Foreskin keratinocyte (primary cell): ENCODE measurements at places on chromosomes 11 and 22. TPM values are rescaled to one million over a fixed set of nuclear protein-coding genes. Genes with fewer than 3 reads are reported as not detected.

DNA sequence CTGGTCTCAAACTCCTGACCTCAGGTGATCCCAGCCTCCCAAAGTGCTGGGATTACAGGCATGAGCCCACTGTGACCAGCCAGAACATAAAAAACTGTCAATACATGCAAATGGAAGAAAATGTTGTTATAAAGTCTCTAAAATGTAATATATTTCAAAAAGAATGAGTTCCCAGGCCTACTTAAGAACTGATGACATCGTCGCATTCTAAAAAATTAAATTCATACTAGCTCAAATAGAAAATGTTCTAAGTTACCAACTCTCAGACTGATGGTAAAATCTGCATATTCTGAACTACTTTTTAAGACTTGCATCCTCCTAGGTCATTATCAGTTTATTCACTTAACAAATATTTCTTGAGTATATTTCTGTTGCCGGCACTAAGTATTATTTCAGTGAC is 163.3 kb downstream of the CADM1 start:
- DNase-seq: no peak

DNA sequence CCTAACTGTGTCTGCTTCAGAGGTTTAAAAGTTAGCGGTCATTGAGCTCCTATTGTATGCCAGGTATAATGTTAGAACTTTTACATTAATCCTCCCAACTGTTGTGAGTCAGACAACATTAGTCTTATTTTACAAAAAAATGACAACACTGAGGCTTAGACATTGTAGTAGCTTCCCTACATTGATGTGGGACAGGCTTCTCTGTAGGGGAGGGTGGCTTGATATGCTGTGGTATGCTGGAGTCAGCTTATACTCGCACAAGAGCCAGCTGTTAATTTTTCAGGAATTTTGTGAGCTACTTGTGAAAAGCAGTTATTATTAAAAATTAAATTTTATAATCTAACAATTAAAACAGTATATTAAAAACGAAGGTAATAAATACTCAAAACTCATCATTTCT is 64.8 kb upstream of the NAV2 start:
- no peak for DNase-seq

Gene GRAMD4
- 10.5 and 15.1 TPM in 2 replicates for total RNA-seq

GRCh38 chr11:6565988-6566703 is 37.3 kb downstream of the RRP8 start:
- DNase-seq: no peak

Gene MFNG
- 4.2 and 5.5 TPM in 2 replicates for total RNA-seq

Gene SLC22A8
- not detected in 2 replicates for total RNA-seq

Gene SGSM1
- total RNA-seq: not detected in 2 replicates

DNA sequence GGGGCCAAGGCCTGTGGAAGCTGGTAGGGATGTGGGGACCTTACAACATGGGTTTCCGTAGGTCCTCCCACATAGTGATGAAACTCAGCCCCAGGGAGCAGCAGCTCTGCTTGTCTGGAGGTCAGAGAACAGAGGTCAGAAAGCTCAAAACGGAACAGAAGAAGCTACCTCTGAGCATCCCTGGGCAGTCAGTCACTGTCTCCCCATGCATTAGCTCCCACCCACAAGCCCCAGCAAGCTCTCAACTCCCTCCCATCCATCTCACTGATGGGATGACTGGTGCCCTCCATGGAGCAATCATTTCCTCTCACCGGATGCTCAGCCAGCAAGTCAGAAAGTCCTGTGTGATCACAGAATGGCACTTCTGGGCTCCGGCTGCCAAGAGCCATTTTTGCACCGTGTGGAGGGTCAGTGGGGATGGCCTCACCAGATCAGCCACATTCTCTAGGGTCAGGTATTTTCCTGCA is 1.9 kb downstream of the TPP1 start:
- DNase-seq: no peak

DNA sequence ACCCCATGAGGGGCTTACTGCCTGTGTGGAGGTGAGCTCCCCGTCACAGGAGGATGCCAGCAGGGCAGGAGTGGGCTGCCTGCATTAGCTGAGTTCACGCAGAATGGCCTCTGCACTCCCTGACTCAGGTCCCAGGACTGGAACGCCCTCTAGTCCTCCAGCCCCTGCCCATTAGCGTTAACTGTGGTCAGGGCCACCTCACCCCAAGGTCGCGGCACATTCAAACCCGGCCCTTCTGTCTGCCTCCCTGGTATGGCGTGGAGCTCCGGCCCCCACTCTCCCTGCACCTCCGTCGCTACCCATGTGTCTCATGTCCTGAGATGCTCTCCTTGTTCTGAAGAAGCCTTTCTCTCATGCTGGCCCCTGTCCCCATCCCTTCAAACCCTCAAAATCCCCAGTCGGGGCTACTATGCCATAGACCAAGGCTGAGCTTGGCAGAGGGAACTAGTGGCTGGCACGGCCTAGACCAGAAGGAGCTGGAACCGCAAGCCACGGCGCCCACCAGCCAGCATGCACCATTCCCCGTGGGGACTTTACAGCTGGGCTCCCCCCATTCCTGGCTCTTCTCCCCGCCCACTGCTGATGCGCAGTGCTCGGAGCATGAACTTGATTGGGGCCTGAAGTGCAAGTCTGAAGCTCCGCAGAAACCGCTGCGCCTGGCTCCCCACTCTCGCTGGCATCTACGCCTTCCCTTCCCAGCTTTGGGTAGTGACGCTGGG is 79.5 kb upstream of the RTL6 start:
- no peak for DNase-seq

GRCh38 chr11:128734103-128734831 is 40.4 kb downstream of the FLI1 start:
- DNase-seq: no peak

- no peak for DNase-seq
These were observed 5.5 kb downstream of the CASP4 start for GRCh38 chr11:104962852-104963251.

DNA sequence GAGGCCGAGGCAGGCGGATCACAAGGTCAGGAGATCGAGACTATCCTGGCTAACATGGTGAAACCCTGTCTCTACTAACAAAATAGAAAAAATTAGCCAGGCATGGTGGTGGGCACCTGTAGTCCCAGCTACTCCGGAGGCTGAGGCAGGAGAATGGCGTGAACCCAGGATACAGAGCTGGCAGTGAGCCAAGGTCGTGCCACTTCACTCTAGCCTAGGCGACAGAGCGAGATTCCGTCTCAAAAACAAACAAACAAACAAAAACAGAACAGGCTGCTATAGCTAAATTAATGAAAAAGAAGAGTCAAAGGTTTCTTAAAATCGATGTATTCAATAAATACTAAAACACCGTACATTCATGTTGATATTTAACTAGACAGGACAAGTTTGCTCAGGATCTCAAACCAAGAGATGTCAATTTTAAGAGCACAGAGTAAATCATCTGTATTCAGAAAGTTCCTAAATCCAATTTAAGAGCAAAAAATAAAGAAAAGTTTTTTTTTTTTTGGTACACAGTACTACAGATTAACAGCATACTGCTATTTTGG is 59.9 kb downstream of the NUP98 start:
- no peak for DNase-seq

DNA sequence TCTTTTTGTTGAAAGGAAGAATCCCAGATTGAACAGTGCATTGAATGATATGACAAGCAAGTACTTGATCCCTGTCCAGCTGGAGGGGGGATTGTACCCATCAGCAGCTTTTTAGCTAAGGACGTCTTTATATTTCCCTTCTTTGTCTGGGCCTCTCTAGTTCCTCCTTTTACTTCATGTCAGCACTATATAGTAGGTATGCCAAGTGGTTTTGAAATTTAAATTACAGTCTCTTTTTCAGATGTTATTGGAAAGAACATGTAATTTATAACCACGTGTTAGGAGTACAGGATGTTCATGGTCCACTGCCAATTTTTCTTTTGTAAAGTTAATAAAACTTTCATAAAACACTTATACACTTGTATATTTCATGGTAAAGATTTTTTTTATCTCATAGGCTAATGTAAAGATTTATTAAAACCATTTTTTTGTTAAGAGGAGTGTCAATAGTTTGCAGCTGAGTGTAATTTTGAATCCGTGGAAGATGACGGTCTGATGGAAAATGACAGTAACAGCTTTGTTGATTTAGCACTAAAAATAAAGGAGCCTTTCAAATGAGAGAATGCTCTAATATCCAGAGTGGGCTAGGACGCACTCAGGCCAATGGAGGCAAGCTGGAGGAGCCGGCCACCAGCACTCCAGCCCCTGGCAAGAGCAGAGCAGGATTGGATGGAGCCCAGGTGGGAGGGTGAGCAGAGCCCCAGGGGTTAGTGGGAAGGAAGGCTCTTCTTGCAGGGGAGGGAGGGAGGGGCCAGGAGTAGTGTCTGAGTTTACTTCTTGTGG is 488.3 kb downstream of the INSC start:
- no peak for DNase-seq

- DNase-seq: peak; percentile 24
These were observed 945 bp downstream of the CREBZF start for GRCh38 chr11:85663753-85664614.

Gene KCNK4
- total RNA-seq: not detected in 2 replicates

DNA sequence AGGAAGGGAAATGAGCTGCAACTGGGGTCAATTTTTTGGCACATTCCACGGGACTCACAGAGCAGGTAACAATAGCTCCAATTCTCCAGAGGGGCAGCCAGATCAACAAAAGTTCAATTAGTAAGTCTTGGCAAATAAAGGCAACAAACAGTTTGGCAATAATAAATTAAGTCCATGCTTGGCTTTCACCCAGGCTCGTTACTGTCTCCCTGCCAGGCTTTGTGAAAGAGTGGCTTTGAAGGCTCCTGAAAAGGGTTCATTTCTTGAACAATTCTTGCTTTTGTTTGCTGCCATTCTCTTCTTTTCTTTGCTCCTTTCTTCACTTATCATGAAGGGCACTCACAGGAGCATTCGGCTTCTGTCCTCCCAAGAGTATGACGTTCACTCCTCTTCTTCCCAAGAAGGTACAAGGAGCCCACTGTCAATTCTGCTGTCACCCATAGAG is 123.3 kb downstream of the APIP start:
- DNase-seq: no peak

- no peak for DNase-seq
These were observed 54.1 kb downstream of the LDLRAD3 start for GRCh38 chr11:35997902-35998520.

GRCh38 chr11:4085575-4085974 is 9.0 kb upstream of the RRM1 start:
- no peak for DNase-seq

GRCh38 chr11:78254268-78254667 is 65.5 kb downstream of the USP35 start:
- DNase-seq: no peak

GRCh38 chr11:134537296-134537695 is 125.3 kb upstream of the B3GAT1 start:
- DNase-seq: no peak

Gene TTC17
- total RNA-seq: 30.9 and 32.1 TPM in 2 replicates

DNA sequence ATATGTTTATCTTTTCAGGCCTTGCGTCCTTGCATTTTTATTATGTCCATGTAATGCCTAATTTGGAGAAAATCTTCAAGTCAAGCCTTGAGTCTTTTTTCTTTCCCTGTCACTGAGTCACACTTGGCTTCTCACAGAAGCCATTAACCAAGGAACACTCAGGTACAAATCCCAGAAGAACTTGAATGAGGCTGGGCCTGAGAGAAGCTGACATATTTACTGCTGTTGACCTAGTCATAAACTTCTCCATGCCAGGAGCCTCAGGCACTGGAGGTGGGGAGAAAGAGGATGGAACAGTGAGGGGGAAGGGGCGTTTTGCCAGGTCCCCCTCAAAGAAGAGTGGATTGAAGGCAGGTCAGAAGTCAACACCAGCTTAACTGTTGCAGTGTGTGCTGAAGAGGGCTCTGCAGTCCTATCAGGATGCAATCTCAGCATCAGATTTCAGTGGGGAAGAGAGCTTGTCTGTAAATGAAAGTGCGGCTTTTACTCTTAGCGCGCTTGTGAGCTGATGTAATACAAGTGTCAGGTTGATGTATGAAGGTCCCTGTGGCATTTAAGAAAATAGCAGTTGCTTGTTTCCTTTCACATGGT is 526.0 kb downstream of the ETS1 start:
- no peak for DNase-seq

Gene KRTAP5-9
- total RNA-seq: not detected in 2 replicates

DNA sequence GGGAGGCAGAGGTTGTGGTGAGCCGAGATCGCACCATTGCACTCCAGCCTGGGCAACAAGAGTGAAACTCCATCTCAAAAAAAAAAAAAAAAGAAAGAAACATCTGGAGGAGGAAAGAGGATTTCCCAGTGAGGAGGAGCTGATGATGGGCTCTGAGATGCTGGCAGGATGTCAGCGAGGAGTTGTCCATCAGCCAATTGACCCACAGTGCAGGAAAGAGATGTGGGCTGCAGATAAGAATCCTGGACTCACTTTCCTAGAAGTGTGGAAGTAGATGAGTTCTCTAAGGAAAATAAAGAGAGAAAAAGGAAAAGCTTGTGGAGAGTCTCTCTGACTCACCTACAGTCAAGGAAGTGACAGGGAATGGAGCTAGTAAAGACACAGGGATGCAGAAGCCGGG is 9.7 kb downstream of the IZUMO1R start:
- DNase-seq: no peak

GRCh38 chr22:32695451-32695891 is 106.0 kb upstream of the TIMP3 start:
- DNase-seq: peak; percentile 70

GRCh38 chr11:114077482-114078305 is 18.2 kb downstream of the ZBTB16 start:
- DNase-seq: no peak

Gene ZFPL1
- 35.4 and 39.8 TPM in 2 replicates for total RNA-seq

- no peak for DNase-seq
These were observed 11.6 kb downstream of the CPSF7 start for GRCh38 chr11:61418136-61418535.
